NCI-H187 (cell line): ENCODE measurements at places on chromosomes 2 and 18.

DNA sequence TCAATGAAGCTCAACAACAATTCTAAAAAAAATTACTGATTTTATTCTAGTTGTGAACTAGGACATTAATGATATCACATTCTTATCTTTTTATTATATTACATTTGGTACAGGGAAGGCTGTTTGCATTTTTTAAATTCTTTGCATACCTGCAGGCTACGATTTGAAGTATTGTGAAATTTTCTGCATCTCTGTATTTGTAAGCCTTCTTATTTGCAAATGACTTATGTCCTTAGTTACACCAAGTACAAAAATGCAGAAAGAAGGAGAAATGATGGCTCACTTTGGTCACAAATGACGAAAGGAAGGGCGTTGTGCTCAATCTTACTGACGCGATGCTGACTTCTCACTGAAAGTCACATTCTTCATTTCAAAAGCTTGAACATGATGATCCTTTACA, 227.5 kb upstream of the SOX11 start:
- DNase-seq = no peak

- no peak for DNase-seq
Observed at GRCh38 chr2:117169036-117169765, 645.3 kb upstream of the DDX18 start.

DNA sequence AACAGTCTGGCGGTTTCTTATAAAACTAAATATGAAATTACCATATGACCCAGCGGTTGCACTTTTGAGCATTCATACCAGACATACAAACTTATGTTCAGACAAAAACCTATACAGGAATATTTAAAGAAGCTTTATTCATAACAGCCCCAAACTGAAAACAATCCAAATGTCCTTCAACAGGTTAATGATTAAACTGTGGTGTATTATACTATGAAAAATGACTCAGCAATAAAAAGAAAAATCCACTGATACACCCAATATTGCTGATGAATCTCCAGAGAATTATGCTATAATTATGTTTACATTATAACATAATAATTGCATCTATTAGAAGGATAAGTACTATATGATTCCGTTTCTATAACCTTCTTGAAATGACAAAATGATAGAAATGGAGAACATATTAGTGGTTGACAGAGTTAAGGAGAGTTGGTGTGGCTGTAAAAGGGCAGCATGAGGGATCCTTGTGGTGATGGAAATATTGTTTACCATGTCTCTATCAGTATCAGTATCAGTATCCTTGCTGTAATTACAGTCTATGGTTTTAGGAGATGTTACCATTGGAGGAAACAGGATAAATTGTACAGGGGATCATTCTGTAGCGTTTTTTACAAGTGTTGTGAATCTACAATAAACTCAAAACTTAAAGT, 127.1 kb downstream of the DSC3 start:
- no peak for DNase-seq

DNA sequence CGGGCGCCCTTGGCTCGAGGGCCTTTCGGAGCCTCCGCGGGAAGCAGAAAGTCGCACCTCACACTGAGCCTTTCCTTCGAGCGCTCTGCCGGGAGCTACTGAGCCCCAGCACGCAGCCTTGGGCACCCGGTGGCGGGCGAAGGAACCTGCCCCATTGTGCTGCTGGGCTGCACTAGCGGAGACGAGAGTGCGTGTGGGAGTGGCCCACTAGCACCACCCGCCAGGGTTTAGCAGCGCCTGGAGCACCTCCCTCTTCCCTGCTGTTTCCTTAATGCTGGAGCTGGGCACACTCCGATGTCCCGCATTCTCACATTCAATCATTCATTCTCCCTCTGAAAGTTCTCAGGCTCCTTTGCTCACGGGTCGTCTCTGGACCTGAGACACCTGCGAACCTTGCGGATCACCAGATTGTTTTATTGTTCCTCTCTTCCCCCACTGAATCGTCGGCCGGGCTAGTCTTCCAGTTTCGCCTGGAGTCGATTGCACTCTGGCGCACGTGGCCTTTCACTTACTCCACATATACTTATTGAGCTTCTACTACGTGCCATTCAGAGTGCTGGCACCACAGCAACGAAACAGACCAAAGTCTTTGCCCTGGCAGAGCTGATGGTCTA, 8.5 kb upstream of the PAX3 start:
- no peak for DNase-seq

DNA sequence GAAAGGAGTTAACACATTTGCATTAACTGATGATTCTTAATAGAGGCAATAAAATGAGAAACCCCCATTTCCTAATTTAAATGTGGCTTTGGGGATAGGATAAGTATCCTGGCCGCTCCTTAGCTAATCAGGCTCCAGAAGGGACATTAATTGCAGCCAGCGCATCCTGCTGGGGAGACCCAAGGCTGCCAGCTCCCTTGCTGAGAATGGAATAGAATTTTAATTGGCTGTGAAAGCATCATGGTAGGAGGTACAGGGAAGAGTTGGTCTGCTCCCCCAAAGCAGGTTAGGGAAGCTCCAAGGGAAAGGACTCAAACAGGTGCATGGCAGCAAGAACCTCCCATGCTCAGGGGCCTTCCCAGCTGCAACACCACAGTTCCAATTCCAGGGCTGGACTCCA, 71.4 kb downstream of the MARCHF4 start:
- no peak for DNase-seq

GRCh38 chr18:3579701-3580100, 129.7 kb downstream of the TGIF1 start:
- no peak for DNase-seq

DNA sequence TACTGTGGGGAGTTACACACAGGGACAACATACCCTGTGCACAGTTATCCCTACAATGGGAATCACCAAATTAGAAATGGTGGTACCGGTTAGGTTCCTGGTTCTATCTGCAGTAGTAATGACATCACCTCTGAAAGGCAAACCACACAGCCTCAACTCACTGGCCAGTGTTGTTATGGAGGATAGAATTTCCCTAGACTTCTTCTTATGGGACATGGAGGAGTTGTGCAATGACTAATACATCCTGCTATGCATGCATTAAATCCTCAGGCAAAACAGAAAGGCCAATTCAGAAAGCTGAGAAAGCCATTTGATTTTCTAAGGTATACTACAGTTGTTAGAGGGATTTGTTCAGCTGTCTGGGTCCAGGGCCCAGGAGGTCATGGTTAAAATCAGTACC, 439.3 kb downstream of the TMX3 start:
- DNase-seq = no peak

DNA sequence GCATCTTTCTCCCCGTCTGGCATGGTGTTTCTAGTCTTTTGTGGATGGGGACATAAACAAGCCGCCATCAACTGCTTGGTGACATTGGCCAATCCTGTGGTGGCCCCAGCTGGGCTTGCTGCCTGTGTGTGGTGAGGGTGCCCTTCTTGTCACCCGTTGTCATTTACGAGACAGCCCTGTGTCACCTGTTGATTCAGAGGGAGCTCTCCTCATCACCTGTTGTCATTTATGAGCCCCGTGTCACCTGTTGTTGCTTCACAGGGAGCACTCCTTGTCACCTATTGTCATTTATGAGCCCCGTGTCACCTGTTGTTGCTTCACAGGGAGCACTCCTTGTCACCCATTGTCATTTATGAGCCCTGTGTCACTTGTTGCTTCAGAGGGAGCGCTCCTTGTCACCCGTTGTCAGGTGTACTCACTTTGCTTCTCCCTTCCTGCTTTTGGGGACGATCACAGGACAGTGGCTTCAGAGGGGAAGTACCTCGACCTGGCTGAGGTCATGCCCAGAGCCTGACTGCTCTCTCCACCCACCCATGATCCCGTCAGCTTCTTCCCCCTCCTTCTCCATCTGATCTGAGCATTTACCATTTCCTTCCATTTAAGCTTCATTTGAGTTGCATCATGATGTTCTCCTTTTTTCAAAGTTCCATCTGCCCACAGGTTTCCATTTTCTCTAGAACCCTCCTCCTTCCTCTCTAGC, 29.1 kb downstream of the HPCAL1 start:
- no peak for DNase-seq

- no peak for DNase-seq
Observed at GRCh38 chr2:20914771-20915170, 91.9 kb upstream of the LDAH start.

GRCh38 chr2:120624738-120625446, 110.8 kb upstream of the GLI2 start:
- DNase-seq = no peak

DNA sequence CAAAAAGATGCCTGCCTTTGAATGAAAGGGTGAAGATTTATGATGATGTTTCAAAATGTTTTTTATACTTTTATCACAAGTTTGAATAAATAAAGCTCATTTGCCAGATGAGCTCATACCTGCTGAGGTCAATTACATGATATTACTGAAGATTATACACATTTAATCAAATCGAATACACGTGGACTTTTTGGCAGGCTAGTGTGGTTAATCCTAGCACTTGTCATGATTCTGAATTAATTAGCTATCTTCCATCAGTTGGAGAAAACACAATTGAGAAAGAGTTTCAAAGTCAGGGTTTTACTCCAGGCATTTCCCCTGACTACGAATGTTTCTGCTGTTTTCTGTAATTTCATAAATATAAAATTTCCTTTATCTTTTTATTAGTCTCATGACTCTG, 54.4 kb downstream of the LRPPRC start:
- no peak for DNase-seq

DNA sequence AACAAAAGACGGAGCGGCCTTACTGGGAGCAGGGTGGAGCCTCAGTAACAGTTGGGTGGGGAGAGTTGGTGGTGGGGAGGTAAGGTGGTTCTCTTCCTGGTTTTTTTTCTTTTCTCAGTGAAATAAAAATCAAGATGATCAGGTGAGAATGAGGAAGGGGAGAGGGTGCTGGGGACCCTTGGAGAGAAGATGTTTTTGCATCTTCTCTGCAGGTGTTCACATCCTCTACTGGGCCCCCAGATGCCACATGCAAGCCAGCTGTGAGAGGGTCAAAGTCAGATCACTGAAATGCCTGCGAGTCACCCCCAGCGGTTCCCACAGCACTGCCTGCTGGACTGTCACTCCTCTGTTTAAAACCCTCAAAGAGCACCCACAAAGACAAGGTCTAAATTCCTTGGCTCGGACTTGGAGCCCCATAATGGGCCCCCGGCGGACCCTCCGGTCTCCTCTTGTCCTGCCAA, 69.8 kb upstream of the FHL2 start:
- no peak for DNase-seq

DNA sequence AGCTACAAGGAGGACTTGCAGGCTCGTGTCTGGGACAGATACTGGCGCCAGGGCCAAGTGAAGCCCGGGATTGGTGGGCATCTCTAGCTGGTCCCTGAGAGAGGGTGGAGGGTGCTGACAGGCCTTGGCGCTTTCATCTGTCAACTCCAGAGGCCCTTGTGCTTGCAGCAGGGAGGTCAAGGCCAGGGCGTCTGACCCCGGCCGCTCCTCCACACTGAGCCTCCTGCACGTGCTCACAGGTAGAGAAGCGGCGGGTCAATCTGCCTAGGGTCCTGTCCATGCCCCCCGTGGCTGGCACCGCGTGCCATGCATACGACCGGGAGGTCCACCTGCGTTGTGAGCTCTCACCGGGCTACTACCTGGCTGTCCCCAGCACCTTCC, 9.5 kb downstream of the CAPN10 start:
- no peak for DNase-seq

DNA sequence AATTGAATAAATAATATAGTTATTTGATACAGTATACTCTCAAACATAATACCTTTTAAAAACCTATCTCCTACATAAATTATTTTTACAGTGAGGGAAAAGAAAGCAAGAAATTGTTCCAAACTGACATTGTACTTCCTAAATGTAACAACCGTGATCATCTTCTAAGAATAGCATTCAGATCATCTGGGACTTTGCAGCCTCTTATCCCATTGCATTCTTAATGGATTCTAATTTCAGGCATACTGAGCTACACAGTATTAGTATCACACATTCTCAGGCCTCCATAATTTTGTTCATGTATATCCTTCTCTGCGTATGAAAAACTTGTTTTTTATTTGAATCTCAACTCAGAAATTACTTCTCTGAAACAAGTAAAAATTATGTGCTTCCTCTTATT, 1134.7 kb upstream of the CDH2 start:
- no peak for DNase-seq
